ENCODE measurements at places on chromosomes 13 and 19.

- no peak for DNase-seq
Observed at GRCh38 chr19:28606269-28607032, 606.5 kb downstream of the UQCRFS1 start.

- DNase-seq: no peak
Observed at GRCh38 chr13:29193083-29193482, 372.9 kb downstream of the MTUS2 start.

GRCh38 chr19:47049307-47049700 is 880 bp upstream of the TMEM160 start:
- no peak for DNase-seq

- no peak for DNase-seq
Observed at GRCh38 chr19:46608178-46608577, 7.0 kb downstream of the CALM3 start.
